ENCODE measurements at places on chromosomes 2 and 18.

DNA sequence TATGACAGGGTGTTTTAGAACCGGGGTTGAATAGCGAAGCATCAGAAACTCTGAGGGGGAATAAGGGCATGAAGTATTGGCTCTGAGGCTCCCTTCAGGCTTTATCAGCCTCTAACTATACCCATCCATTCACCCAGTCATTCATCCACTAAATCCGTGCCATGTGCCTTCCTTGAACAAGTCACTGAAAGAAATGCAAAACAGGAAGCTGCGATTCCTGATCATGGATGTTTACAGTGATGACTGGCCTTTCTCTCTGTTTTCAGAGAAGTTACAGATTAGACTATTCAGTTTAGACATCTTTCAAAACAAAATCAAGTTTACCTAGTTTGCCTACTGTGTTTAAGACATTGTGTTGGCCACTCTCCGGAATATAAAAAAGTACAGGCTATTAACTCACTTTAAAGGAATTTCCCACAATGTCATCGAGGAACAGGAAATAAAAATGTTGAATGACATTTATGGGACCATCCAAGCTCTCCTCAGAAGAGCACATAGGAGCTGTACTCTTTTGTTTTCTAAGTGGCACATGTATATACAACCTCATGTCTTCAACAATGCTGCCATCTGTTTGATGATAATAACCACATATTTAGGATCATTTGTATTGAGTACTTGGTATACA is 43.8 kb upstream of the SLC14A1 start:
- DNase-seq, result no peak

- no peak for DNase-seq
Measured at GRCh38 chr2:142502402-142502801, 371.6 kb upstream of the LRP1B start.

DNA sequence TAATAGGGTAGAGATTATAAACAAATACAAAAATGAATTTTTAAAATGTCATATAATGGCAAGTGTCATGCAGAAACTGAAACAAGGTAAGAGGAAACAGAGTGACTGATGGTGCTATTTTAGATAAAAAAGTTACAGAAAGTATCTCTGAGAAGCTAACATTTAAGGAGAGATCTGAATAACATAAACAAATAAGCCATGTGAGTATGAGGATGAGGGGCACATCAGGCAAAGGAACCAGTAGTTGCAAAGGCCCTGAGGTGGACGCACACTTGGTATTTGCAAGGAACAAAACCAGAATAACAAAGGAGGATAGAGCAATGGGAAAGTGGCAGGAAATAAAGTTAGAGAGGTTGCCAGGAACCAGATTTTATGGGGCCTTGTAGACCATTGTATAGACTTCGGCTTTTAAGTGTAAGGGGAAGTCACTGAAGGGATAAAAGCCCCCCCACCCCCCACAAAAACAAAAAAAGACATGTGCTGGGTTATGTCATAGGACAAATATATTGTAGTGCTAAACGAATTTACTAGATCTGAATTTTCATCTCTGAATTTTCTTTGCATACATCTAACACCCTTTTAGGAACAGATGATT is 159.2 kb downstream of the DTNB start:
- no peak for DNase-seq

DNA sequence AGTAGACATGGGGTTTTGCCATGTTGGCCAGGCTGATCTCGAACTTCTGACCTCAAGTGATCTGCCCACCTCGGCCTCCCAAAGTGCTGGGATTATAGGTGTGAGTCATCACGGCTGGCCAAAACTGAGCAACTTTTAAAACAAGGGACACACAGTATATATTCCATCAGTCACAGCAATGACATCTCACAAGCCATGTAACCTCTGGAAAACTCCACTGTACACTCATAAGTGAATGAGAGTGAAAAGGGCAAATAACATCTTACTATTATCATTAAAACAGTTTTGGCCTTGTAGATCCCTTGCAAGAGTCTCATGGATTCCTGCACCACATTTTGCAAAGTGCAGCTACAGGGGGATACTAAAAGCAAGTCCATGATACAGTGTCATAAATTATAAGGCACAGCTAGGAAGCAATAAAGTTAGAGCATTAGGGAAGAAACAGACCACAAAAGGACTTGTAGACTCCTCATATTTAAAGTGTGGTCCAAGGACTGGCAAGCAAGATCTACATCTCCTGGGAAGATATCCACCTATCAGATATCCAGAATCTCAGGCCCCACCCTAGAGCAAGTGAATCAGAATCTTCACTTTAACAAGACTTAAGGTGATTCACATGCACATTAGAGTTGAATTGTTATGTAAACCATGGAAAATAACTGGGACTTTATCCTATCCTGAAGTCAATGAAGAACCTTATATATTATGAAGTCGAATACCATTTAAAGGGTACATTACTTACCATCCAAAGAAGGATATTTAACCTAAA is 5.7 kb downstream of the SMC6 start:
- DNase-seq, result no peak

DNA sequence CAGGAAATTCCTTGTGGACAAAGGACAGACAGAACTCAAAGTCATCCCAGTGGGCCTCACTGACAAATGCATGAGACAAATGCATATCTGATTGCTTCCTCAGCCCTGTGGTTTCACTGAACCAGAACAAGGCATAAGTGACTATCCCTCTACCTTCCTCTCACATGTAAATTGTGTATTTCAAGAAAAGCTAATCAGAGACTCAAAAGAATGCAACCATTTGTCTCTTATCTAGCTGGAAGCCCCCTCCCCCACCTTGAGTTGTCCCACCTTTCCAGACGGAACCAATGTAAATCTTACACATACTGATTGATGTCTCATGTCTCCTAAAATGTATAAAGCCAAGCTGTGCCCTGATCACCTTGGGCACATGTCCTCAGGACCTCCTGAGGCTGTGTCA is 102.0 kb upstream of the TMEM200C start:
- no peak for DNase-seq

All from activated effector memory CD4-positive, alpha-beta T cell treated with Interleukin-2 at 50 U/mL for 16 hours (primary cell).